ENCODE measurements at places on chromosomes 7 and 10.
A peak's percentile ranks its signal among the peaks of the same experiment; 100 is the strongest.

GRCh38 chr10:50044941-50045664 is 22.7 kb upstream of the WASHC2A start:
- DNase-seq, result no peak

GRCh38 chr10:58885146-58885545 is 291.3 kb upstream of the PHYHIPL start:
- no peak for DNase-seq

DNA sequence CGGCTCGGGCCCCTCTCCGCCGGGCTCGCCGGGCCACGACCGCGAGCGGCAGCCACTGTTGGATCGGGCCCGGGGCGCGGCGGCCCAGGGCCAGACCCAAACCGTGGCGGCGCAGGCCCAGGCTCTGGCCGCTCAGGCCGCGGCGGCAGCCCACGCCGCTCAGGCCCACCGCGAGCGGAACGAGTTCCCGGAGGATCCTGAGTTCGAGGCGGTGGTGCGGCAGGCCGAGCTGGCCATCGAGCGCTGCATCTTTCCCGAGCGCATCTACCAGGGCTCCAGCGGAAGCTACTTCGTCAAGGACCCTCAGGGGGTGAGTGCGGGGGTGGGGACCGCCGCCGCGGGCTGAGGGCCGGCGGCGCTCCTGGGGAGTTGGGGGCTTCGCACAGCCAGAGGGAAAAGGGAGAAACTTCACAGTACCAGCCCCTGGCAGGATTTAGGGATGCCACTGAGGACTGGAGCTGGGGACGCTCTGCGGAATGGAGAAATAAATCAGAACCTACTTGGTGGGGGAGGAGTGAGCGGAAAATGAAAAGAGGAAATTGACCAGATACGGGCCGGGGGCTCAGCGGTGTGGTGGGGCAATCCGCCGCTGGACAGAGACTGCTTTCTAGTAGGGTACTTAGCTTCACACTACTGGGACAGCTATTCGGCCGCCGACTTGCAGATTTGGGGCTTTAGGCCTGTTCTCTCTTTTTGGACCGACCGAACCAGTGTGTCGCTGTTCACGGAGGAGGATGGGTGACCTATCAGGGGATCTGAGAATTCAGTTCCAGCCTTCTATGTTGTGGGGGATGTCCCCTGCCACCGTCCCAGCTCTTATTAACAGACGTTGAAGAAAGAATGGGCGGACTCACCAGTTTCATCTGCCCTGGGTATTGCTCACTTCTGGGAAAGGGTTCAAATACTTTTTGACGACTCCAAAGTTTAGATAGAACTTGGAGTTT is 669 bp downstream of the PI4K2A start:
- no peak for DNase-seq

GRCh38 chr7:44395067-44395466 is 69.7 kb upstream of the CAMK2B start:
- no peak for DNase-seq

- DNase-seq, result no peak
Measured at GRCh38 chr7:46756256-46756655, 825.7 kb downstream of the TNS3 start.

DNA sequence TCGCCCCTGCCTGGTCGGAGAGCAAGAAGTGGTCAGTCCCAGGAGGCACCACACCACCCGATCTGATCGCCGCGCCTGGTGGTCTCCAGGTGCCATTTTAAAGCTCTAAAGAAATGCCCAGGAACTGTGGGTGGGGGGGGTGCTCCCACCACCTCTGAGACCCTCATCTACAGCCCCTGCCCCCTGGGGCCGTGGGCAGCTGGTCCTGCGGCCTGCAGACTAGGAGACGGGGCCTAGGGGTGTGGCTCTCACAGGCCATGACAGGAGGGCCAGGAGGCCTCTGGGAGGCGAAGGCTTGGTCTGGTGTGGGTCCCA is 55.8 kb upstream of the TNRC18 start:
- DNase-seq, result no peak

DNA sequence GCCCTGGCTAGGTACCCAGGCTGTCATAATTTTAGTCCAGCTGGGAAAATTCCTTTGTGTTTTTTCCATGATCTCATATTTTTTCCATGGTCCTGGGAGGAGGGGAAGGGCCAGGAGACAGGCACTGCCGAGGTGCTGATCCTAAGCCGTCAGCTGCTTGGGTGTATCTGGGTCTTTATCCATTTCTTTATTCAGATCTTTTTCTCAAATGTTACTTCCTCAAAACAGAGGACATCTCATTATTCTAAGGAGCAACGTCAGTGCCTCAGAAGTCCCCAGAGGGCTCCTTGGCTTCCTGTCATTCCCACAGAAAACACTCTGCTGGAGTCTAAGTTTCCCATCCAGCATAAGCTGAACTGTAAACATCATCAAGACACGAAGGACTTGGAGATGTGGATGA is 2.8 kb upstream of the OR6V1 start:
- no peak for DNase-seq

GRCh38 chr10:96772196-96772595 is 51.9 kb upstream of the PIK3AP1 start:
- DNase-seq, result no peak

- DNase-seq, result no peak
Measured at GRCh38 chr7:129122751-129123509, 21.6 kb upstream of the TSPAN33 start.

- DNase-seq, result no peak
Measured at GRCh38 chr7:116277070-116277469, 66.7 kb downstream of the TES start.

DNA sequence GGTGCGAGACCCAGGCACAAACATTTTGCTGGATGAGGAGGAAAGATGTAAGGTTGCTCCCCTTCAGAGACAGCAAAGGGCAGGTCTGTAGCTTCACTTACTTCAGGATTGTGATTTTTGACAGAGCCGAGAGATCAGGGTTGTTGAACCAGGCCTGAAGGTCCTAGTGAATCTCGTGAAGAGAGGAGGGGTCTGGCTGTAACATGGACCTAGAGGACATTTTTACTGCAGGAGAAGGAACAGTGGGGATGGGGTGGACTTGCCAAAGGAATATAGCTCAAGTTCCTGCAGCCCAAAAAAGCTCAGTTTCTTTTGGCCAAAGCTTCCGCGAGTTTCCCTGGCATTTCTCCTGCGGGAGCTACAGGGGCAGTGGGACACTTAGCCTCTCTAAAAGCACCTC is 976 bp upstream of the EGFR start:
- no peak for DNase-seq

DNA sequence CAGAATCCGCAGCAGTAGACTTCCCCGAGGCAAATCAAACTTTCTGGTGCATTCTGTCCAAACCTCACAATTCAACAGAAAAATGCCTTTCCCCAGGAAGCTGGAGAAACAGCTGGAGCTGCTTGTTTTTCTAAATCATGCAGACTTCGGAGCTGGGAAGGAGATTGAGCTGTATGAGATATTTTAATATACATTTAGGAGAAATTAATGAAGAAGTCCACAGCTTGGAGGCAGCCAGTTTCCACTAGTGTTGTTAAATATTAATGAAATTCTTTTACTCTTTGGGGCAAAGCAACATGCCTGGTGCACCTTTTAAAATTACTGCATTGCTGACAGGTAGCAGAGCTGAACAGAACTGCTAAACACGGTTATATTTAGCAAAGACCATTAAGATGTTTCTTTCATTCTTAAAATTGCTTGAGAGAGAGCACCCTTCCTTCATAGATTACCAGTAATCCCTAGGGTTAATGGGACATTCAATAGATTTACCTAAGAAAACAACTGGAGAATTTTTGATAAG is 566.4 kb downstream of the SORCS3 start:
- no peak for DNase-seq

- no peak for DNase-seq
Measured at GRCh38 chr7:139718859-139719258, 58.9 kb downstream of the HIPK2 start.

DNA sequence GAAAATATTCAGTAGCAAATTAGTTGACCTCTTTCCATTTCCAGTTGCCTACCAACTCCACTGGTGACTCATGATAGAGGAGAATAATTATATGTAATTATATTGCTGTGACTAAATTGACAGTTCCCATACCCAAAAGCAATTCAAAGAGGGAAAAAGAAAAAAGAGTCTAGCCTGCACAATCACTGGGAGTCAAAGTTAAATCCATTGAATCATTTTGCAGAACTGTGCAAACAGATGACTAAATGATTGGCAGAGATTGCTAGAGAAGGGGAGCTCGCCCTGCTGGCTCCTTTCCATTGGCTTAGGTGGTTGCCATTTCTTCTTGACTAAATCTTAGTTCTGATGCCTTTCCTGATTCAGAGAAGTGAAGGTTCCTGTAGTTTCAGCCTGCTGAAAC is 1228.6 kb upstream of the SORCS1 start:
- no peak for DNase-seq

- DNase-seq, result peak; percentile 26
Measured at GRCh38 chr10:99370993-99371392, 41.8 kb downstream of the CNNM1 start.

- no peak for DNase-seq
Measured at GRCh38 chr7:142762104-142762503, 8.7 kb upstream of the PRSS2 start.

GRCh38 chr10:132062116-132062515 is 3.6 kb upstream of the JAKMIP3 start:
- DNase-seq, result no peak

- peak; percentile 16 for DNase-seq
Measured at GRCh38 chr10:103491729-103492364, 1.7 kb upstream of the NEURL1 start.

DNA sequence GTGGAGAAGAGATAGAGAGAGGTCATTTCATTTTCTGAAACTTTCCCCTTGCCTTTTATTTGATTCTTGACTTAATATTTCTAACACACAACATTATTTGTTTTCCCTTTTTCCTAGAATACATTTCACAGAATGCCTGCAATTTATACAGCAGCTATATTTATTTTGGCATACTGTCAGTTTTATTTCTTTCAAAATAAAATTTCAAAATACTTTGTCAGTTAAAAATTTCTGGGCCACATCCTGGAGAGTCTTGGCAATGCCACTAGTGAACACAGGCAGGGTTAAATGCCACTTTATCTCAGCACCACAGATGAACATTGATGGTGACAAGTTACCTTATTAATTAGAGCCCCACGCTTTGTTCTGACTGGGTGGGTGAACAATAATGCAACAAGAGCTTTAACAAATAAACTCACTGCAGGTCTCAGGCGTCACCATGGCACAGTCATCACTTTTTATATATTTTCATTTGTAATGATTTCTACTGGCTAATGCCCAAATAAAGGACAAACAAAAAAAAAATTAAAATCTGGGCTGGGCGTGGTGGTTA is 494.0 kb downstream of the KIF20B start:
- DNase-seq, result no peak

DNA sequence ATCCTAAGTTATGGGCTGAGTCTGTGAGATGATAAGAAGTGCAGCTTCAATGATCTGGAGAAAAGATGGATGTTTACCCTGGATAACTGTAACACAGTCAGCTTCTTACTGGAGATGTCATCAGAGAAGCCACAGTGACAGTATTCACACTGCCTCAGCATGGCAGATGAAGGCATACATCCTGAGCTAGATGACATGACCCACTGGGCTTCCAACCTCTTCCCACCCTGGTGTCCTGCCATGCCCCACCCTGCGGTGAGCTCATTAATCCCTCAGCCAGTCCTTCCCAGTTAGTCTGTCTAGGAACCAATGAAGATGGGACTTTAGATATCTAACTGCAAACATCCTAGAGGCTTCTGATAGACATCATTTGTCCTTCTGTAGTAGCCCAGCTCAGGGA is 213.8 kb downstream of the TAX1BP1 start:
- DNase-seq, result no peak

DNA sequence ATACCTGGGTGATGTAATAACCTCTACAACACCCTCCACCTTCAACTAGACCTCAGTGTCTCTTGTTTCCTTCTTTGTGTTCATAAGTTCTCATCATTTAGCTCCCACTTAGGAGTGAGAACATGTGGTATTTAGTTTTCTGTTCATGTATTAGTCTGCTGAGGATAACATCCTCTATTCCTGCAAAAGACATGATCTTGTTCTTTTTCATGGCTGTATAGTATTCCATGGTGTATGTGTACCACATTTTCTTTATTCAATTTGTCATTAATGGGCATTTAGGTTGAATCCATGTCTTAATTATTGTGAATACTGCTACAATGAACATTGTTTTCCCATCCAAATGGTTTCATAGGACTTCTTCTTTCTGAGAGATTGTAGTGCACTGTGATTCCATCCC is 135.7 kb downstream of the MBL2 start:
- no peak for DNase-seq

DNA sequence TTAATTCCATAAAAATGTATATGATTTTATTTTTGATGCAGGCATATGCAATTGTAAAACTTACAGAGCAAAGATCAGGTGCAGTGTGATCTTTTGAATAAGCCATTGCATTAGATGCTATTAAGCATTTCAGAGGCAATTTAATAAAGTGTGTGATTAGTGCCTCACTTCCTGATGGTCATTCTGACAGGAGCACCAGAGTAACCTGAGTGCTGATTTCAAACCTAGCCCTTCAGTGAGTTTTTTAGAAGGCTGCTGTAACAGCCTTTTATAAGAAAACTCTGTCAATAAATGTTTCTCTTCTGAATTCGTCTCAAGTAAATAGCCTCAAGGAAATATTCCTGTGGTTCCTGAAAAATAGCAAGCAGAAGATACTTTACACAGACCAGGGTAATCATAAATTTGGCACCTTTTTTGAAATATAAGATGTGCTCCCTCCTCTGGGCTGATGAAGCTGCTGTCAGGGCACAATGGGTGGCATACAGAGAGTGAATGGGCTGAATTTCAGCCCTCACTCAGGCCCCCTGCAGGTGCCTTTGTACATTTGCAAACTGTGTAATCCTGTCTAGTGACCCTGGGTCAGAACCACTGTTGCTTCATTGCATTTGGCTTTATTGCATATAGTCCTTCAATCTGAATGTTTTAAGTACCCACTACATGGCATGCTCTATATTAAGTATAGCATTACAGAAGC is 193.7 kb upstream of the CSTF2T start:
- DNase-seq, result no peak

- no peak for DNase-seq
Measured at GRCh38 chr7:55129541-55130394, 111.0 kb downstream of the EGFR start.

DNA sequence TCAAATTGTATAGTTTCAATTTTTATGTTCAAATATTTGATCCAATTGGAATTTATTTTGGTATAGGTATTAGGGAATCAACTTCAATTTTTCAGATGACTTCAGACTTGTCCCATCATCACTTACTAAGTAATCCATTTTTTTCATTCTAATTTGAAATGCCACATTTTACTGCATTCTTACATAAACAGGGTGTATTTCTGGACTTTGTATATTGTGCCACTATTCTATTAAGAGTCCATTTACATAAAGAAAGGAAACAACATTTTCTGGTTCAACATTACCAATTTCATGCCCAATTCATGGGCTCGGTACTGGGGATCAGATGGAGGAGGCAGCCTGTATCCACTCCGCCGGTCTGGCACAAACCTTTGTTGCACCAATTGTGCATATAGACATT is 15.8 kb downstream of the ECD start:
- no peak for DNase-seq

All from NCI-H460 (cell line).